Forelimb muscle (tissue), 1 donor: ENCODE measurements at places on chromosomes 12 and 14. TPM values are rescaled to one million over a fixed set of nuclear protein-coding genes. Genes with fewer than 3 reads are reported as not detected.

DNA sequence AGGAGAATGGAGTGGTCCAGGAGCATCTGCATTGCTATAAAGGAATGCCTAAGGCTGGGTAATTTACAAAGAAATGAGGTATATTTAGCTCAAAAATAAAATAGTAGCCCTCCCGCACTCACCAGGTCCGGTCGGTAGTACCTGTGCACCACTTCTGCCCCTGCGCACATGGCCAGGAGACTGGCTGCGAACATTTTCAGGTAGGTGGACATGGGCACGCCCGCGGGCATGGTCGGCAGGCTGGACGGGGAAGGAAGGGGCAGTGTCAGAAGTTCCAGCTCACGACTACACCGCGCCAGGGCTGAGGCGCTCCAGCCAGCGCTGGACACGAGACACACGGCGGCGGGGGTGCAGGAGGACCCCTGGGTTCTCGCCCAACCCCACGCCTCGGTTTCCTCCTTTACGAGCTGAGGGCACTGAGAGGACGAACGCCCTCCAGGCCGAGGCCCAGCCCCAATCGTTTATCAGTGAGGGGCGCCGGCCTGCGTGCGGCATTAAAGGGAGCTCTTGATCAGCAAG lies 9.1 kb upstream of the TDG start:
- DNase-seq, result no peak

CD4 gene
- 5.6 TPM for polyA plus RNA-seq

DNA sequence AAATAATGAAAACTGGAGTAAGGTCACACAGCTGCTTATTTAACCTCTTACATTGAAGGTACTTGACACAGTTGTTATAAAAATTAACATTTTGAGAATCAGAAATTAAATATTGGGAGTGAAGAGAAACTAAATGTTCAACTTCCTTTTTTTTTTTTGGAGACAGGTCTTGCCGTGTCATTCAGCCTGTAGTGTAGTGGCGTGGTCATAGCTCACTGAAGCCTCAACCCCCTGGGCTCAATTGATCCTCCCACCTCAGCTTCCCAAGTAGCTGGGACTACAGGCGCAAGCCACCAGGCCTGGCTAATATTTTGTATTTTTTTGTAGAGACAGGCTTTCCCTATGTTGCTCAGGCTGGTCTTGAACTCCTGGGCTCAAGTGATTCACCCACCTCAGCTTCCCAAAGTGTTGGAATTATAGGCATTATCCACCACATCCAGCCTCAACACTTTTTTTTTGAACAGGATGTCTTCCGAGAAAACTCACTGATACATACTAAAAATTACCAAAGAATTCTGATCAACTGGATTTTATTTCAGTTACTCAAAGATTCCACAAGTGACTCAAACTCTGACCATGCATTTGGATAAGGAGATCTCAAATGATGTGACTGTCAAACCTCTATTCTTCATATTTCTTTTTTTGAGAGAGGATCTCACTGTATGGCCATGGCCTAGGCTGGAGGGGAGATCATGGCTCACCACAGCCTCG lies 35.4 kb downstream of the SGPP1 start:
- no peak for DNase-seq

GRCh38 chr14:99280852-99281251 lies 8.9 kb upstream of the BCL11B start:
- DNase-seq, result no peak

DNA sequence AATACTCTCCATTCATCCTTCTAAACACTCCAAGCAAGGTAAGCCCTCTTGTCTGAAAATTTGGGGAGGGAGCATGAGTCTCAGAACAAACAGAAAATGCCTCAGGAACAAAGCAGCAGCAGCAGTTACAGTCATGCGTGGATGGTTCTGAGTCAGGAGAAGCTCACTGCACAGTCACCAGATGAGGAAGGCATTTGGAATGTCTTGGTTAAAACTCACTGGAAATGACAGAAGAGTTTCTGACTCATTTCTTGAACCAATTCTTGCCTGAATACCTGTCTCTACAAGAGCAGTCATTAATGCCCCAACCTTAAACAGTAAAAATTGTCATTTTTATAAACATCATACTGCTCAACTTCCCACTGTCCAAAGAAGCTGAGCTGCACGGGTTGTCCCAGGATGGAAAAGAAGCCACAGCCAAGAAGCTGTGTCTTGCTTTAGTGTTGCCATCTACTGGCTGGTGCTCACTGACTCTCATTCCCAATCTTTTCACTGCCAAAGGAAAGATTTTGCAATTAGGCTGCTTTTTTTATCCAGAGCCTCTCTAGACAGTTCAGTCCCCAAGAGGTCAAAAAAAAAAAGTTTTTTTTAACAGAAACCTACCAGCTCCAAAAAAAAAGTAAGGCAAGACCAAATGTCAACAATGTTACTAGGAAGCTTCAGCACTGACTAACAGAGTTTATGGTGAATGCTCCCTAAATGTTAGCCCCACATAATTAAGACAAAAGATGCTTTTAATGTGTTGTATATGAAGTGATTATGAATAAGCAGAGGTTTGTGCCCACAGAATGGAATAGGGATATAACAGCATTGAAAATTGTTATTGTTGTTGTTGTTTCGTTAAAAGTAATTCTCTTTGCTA lies 40.4 kb downstream of the KICS2 start:
- DNase-seq, result peak; percentile 54

- DNase-seq, result no peak
These were observed 1.7 kb downstream of the VSIG10 start for GRCh38 chr12:118102070-118102469.
